ENCODE measurements at places on chromosomes 4 and X.

DNA sequence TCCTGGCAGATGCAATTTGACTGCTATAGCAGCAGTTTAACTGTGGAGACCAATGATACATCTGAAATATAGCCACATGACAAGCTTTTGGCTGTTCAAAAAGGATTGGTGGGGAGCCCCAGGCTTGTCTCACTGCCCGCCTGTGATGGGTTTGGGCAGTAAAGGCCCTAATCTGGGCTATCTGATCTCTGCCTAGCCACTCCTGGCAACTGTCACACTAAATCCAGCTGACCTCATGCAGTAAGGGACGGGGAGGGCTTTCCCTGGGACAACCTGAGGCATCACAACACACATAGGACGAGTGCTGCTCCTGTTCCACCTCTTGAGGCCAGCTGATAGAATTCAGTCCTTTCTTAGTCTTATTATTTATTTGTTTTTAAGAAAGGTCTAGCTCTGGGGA, 56.2 kb downstream of the CCDC158 start:
- DNase-seq: no peak

DNA sequence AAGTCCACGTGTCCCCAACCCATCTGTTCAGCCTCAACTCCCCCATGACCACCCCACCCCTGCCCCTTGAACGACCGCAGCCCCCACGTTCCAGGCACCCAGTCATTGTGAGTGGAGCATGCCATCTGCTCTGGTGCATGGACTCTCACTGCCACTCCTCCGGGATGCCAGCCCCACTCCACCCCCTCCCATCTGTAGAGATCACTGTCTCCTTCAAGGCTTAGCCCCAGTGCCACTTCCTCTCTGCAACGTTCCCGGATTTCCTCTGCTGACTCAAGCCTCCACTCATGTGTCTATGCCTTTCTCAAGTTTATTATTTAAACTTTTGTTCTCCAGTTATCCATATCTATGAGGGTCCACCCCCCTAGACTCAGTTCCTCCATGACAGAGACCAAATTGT, 54.0 kb downstream of the MAML3 start:
- DNase-seq: no peak

DNA sequence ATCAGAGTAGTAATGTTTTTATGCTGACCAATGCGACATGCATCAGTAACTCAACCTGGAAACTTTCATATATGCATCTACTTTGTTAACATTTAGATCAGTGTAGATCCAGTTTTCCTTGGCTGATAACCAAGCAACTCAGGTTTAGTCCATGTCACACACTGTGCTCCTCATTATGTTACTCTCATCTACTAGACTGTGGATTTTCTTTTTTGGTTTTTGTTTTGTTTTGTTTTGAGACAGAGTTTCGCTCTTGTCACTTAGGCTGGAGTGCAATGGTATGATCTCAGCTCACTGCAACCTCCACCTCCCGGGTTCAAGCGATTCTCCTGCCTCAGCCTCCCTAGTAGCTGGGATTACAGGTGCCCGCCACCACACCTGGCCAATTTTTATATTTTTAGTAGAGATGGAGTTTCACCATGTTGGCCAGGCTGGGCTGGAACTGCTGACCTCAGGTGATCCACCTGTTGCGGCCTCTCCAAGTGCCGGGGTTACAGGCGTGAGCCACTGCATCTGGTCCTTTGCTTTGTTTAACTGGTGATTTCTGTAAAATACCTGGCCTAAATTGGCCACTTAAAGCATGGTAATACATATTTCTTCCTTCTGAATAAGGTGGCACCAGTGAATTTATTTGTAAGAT, 48.6 kb downstream of the SMARCAD1 start:
- no peak for DNase-seq

GRCh38 chr4:59966758-59967157, 1233.4 kb upstream of the ADGRL3 start:
- no peak for DNase-seq

DNA sequence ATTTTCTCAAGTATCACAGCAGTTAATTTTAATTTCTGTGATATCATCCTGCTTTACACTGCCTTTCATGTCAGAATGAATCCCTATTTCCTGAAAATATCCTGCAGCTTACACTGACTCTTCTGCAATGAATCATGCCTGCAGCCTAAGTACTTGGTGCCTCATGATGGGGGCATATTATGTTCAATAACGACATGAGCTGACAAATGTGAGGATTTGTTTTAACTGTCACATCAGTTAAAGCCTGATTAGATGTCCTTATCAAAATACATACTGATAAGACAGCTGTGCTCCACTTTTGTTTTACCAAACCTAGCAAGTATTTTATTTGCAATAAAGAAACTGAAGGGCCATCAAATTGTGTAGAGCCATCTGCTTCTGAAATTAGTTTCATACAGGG, 359.9 kb upstream of the AGA start:
- DNase-seq: no peak
